ENCODE measurements at places on chromosomes 13 and 19. TPM values are rescaled to one million over a fixed set of nuclear protein-coding genes. Genes with fewer than 3 reads are reported as not detected.

The SPACA4 gene
- not detected for total RNA-seq

The MYO1F gene
- 0.53 TPM for total RNA-seq

The GIPR gene
- not detected for total RNA-seq

The CYP4F2 gene
- not detected for total RNA-seq

The PSG2 gene
- 0.29 TPM for total RNA-seq

The TTYH1 gene
- not detected for total RNA-seq

The BEST2 gene
- not detected for total RNA-seq

The NBEA gene
- total RNA-seq, result 1.1 TPM

The IGFL3 gene
- 5.0 TPM for total RNA-seq

The XRCC1 gene
- 42.4 TPM for total RNA-seq

The TUBA3C gene
- not detected for total RNA-seq

The NR1H2 gene
- total RNA-seq, result 93.9 TPM
